ENCODE measurements at places on chromosomes 2 and 18.

GRCh38 chr2:196225213-196225612, 53.8 kb upstream of the STK17B start:
- no peak for DNase-seq

DNA sequence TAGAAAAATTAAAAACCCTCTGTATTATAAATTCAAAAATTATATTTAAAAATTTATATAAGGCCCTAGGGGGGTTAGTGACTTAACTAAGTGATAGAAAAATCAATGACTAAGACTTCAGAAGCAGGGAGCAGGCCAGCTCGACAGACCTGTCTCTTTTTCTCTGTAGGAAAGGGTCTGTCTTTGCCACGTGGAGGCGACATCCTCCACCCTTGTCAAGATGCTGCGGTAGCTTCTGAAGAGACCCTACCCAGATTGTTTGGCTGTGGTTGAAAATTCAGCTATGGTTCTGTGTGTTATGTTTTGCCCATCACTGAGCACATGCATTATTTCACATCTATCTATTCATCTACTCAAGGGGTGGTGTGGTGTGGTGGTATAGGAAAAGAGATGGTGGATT, 8.2 kb upstream of the SLC4A3 start:
- no peak for DNase-seq

DNA sequence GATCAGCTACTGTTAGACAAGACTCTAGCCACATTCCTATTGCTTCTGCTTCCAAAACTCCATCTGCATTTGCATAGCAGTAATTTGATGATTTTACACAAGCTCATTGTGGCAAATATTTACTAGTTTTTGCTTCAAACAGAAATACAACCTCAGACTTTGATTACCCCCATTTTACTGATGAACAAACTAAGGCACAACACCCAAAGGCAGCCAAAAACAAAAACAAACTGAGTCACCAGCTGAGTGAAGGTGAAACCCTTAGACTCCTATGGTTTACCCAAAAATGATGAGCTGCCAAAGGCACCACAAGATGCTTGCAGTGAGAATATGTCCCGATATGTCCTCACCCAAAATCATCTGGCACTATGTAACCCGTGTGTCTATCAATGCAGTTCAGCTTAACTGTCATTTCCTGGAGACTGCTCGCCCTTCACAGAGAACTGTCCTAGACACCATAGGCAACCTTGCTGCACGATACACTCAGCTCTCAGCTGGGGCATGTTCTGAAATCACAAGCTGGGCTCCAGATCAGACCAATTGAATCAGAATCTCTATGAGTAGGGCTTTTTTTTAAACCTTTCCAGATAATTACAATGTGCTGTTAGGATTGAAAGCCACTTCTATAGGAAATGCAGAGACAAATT, 4.1 kb upstream of the EVA1A start:
- DNase-seq = no peak

- DNase-seq = no peak
These were observed 67.6 kb downstream of the AAK1 start for GRCh38 chr2:69575926-69576325.

GRCh38 chr2:99488539-99489062, 1.2 kb downstream of the REV1 start:
- no peak for DNase-seq

DNA sequence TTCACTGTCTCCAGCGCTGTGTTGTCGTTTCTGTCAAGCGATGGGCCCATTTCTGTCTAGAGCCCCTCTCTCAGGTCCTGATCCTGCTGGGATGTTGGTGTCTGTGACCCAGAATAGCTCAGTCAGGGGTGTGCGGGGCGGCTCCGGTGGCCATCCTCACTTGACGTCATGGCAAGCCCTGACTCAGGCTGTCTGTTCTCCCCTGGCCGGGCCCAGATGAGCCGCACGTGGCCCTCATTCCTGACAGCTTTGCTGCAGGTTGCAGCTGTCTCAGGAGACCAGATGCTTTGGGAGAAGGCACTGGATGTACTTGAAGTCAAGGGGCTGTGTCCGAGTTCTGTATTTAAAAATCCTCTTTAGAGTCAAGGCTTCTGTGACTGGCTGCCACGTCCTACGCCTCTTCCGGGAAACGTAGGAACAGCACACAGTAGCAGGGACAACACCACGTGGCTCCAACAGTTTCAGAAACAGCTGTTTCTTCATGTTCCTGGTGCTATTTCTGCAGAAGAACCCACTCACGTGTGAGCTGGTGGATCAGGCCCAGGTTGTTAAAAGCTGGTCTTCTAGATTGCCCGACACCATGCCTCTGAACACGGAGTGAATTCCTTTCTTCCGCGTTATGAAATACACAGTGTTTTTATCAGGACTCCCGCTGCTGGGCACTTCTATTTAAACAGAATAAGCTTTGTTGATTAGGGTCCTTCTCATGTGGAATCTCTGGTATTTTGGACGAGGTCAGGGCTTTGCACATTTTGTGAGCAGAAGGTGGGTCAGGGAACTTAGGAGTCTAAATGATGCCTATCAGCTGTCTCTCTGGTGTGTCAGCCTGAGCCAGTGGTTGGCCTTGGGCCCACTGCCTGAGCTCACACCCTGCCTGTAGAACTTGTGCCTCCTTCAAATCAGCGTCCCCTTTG, 28.3 kb upstream of the NTSR2 start:
- no peak for DNase-seq

DNA sequence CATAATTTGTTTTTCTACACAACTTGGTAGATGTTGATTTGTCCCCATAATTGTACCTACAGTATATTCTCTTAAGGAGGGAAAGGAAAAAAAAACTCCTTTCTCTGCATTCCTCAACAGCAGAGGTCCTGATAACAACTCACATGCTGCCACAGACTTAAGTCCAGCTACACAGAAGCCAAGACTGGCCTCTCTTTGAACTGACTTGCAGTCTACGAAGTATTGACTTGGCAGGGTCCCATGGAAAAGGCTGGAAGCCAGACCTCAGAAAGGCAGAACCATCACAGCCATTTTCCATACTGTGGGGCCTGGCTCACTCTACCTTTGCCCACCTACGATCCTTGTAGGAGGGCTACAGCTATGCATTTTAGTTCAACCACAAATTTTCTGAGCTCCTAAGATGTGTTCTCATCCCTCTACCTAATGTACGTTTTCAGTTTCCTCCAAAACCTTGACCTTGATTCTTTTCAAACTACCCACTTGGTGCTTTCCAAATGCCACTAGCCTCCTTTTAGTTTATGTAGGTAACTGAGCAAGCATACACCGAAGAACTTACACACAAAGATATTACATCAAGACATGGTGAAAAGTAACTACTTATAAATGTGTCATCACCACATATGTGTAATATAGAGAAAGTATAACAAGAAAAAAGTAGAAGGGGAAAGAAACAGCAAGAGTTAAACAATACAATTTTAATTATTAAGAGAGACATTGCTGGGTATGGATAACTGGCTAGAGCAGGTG, 12.2 kb downstream of the LONRF2 start:
- DNase-seq = no peak

- DNase-seq = no peak
These were observed 39.1 kb downstream of the SNED1 start for GRCh38 chr2:241037498-241037897.
